ENCODE measurements at places on chromosomes 5 and 9.

- no peak for DNase-seq
Observed at GRCh38 chr5:107121793-107122519, 548.8 kb downstream of the EFNA5 start.

DNA sequence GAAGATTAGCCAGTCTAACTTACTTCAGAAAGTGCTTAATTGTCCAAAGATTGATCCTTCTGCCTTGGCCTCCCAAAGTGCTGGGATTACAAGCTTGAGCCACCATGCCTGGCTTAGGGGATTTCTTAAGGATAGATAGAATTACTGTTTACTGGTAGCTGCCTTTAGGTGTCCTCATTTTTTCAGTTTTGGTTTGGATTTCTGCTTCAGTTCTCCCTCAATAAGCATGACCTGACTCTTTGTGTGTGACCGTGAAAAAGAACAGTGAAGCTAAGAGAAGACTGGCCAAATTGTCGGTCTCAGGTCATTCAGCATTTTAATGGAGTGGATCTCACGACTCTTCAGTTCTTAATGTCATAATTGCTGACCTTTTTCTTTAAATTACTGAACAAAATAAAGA, 22.9 kb upstream of the CMYA5 start:
- no peak for DNase-seq

GRCh38 chr9:111284703-111285102, 45.3 kb downstream of the OR2K2 start:
- DNase-seq: no peak

DNA sequence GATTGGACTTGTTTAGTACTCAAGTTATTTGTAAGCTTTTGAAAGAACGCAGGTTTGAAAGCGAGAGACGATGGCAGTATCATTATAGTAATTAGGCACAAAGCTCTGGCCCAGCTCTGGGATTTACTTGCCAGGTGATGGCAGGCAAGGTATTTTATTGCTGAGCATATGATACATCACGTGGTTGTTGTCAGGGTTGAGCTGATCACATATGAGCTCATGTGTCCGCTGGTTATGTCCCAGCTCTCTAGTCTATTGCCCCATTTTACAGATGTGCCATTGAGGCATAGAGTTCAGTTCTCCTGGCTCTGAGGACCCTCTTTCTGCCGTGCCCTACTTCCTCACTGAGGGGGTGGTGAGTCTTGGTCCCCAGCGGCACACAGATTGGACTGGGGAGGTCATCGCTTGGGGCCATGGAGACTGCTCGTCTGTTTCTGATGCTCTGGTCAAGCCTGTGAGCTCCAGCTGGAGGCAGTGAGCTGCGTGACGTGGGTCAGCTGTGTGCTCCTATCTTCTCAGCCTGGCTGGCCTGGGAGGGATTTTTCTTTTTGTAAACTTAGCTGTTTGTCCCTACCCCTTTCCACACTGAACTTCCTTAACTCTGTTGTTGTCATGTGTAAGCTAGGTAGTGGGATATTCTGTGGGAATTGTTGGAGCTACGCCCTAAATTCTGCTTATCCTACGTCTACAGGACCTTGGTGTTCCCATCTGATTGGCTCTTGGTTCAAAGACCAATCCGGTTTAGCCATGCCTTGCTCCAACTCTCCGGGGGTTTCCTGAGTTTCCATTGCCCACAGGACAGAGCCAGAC, 2.2 kb downstream of the NXNL2 start:
- no peak for DNase-seq

DNA sequence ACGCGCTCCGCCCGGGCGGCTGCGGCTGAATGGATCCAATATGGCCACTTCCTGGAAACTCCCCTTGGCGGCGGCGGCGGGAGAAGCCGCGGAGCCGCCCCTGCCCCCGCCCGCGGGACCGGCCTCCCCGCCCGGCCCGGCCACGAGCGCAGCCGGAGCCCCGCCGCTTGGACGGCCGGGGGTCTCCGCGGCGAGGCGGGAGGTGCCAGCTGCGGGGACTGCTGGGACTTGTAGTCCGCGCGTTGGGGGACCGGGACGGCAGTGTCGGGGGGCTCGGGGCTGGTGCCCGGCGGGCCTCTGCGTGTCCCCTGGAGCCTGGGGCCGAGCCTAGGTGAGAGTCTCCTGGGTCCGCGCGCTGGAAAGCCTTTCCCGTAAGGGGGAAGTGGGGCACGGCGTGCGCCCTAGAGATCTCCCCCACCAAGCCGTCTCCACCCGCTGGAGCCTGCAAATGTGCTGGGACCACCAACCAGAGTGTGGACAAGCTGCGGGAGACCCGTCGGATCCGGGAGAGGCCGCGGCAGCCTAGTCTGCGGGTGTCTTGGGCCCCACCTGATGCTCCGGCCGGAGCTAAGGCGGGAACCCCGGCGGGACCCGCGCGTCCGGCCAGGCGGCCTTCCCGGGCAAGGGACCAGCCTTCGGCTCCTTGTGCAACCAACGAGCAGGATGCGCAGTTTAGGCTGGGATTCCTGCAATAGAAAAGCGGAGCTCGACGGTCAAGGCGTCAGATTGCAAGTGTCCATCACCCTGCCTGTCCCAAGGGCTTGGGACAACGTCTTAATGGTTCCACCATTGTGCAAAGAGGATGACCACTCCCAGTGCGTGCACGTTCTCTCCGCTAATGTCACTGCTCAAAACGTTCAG, at the start of gene SEPTIN8:
SEPTIN8 (minus strand) TSS at position 31 of the 861 bp plus-strand sequence. CDS start 102 bp downstream, outside the sequence.
- DNase-seq: no peak

DNA sequence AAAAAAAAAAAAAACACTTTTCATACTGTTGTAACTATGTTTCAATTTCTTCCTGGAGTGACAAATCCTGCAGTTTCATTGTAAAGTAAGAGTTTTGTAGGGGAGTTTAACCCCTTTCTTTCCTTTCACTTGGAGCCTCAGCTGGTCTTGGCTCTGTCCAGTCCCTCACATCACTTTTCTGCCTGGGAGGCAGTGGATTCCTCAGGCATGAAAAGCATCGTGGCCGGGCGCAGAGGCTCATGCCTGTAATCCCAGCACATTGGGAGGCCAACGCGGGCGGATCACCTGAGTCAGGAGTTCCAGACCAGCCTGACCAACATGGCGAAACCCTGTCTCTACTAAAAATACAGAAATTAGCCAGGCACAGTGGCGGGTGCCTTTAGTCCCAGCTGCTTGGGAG, 45.6 kb upstream of the MYO10 start:
- no peak for DNase-seq

DNA sequence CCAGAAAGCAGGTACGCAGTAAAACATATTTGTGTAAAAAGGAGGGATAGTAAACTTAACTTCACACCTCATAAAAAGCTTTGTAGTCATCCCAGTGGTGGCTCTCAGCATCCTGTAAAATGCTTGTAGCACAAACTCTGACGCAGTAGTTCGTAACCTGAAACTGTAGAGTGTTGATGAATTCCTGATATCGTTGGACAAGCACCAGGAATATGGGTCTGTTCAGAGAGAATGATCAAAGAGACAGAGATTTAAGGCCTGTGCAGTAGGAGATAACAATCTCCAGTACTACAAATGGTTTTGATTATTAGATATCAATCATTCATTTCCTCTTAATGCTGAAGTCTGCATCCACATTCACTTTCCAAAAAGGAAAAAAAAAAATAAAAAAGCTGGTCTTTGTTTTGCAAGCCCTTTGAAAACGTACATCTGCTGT, 148.5 kb downstream of the KIAA0825 start:
- DNase-seq: no peak

DNA sequence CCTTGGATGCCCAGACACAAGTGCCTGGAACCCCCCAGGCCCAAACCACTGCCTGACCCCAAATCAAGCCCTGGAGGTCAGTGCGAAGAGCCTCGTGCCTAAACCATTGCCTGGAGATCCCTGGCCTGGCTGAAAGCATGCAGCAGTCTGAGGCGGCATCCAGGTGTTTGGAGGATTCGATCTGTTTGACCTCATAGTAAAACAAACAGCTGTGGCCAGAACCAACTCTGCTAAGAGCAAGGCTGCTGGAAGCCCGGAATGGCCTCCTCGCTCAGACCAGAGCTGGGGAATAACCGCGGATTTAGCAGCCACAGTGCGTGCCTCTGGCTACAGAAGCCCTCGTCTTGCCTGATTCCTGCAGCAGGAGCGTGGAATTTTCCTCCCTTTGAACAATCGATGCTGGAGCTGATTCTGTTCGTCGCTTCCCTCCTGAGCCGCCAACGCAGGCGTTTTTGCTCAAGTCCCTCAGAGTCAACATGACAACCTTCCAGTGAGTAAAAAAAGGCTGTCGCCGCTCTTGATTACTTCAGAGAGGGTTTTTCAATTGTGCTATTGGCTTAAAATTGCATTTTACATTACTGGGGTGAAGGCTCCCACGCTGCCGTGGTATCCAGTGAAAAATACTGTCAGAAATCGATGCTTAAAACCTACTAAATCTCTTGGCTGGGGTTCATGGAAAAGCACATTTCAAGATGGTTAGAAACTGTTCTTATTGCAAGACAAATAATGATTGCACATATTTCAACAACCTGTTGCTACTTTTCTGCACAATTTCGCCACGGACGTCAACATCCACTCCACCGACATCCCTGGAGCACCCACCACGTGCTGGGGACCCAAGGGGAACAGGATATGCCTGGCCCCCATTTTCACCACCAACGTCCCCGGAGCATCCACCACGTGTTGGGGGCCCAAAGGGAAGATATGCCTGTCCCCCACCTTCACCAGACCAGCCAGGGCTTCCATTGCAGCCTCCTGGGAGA, 190.0 kb downstream of the OLFM1 start:
- no peak for DNase-seq

DNA sequence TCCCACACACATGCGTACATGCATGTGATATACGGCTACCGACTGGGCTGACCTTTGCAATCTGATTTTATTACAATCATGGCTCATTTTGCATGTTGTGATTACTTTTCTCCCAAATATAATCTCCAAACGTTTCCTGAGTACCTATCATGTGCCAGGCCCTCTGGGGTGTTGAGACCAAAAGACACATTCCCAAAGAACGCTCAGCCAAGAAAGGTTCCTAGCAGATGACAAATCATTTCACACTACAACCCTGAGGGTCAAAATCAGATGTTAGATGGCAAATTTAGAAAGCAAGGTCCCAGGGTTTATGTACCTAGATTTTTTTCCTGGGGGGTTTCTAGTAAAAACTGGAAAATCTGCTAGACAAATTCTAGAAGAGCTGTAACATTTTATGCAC, 32.4 kb upstream of the SLC25A51 start:
- DNase-seq: no peak

GRCh38 chr9:112012026-112012902, 115.7 kb downstream of the UGCG start:
- DNase-seq: peak; percentile 96

DNA sequence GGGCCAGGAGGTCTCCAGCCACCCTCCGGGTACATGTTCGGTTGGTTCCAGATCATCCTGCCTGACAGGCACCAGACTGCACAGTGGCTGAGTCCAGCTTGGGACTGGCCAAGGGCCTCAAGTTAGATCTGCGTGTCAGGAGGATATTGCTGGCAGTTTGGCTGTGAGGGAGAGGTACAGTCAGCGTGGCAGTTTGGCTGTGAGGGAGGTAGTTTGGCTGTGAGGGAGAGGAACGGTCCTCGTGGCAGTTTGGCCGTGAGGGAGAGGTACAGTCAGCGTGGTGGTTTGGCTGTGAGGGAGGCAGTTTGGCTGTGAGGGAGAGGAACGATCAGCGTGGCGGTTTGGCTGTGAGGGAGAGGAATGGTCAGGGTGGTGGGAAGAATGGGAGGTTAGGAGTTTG, 39.0 kb downstream of the CACNA1B start:
- no peak for DNase-seq

DNA sequence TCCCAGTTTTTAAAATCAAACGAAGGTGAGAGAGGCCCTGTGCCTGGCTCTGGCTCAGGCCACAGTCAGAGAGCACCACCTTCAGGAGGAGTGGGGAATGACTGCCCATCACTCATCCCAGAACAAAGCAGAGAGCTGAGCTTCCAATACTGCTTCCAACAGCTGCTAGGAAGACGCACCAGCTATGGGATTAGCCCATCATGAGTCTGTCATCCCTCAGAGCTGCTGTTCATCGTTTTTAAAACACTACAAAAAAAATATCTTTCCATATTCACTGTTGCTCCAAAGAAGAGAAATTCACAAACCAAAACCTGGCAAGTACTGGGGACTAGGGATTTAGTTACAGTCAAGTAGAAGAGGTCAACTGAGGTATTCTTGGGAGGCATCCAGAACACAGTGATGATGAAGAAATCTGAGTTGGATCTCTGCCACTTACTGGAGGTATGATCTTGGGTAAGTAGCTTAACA, 102.4 kb downstream of the CDK5RAP2 start:
- DNase-seq: peak; percentile 19

- DNase-seq: no peak
Observed at GRCh38 chr5:110115503-110115902, 425.8 kb downstream of the MAN2A1 start.

- DNase-seq: no peak
Observed at GRCh38 chr9:79801459-79801858, 229.7 kb downstream of the TLE4 start.
